Activated CD4-positive, alpha-beta T cell treated with anti-CD3 and anti-CD28 coated beads, Interleukin-2, amount 50 U/mL, for 4 hours (primary cell): ENCODE measurements at places on chromosomes 6 and 20.
A peak's percentile ranks its signal among the peaks of the same experiment; 100 is the strongest.

DNA sequence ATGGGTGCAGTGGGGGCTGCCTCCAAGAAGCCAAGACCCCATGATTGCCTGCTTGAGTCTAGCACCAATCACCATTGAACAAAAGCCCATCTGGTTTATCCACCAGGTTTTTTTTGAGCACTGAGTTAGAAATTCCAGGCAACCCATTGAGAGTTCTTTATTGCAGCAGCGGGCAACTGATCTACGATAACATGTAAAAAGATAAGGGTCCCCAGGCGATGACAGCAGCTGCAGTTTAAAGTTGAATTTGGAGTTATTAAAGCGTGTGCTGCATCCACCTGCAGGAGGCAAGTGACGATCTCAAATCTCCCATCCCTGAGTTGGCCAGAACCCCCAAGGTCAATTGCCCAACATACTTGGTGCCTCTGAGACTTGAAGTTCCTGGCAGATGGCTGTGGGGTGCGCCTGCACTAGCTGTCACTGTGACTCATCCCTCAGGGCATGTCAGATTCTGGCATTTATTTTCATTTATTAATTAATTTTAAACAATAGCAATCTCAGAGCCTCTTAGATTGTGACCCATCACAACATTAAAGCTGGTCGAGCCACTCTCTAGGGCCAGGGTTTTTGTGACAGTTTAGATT is 290.4 kb upstream of the SULF2 start:
- DNase-seq, result no peak

GRCh38 chr20:58613061-58613854 is 37.8 kb upstream of the STX16 start:
- no peak for DNase-seq

- DNase-seq, result no peak
These were observed 70.5 kb upstream of the MAP3K4 start for GRCh38 chr6:160921095-160921494.

DNA sequence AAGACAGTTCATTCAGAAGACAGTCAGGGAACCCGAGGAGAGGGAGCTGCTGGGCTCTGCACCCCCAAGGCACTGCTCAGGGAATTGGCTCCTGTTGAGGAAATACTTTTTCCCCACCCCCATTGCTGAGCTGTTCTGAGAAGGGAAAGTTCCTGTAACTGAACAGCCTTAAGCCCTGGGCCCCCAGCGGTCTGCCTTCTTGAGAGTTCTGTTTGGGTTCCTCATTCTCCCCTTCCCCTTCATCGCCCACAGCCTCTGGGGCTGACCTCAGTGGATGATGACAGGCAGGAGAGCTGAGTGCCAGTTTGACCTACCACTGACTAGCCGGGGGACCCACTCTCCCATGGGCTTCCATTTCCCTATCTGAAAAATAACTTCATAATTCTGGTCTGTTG is 10.7 kb downstream of the HCK start:
- DNase-seq, result no peak

DNA sequence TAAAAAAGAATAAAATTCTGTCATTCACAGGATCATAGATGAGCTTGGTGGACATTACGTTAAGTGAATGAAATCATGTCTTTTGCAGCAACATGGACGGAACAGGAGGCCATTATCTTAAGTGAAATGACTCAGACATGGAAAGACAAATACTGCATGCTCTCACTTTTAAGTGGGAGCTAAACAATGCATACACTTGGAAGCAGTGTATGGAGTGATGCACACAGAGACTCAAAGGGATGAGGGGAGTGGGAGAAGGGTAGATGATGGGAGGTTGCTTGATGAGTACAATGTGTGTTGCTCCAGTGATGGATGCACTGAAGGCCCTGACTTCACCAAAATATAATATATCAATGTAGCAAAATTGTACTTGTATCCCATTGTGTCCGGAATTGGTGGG is 293.4 kb downstream of the CD109 start:
- DNase-seq, result no peak

DNA sequence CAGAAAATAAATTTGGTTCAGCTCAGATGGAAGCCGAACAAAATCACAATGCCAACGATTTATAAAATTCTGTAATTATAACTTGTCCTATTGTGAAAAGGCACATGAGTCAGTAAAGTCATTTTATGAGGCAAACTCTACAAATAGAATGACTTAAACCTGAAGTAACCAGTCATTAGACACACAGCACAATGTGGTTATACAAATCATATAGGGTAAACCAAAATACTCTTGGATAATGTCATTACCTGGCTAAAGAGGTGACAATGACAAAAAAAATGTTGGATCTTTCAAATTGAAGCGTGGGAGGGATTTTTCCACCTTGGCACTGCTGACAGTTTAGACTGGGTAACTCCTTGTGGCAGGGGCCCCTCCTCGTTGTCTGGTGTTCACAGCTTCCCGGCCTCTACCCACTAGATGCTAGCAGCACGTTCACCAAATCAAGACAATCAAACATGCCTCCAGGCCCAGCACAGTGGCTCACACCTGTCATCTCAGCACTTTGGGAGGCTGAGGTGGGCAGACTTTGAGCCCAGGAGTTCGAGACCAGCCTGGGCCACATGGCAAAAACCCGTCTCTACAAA is 5.0 kb downstream of the ANKRD60 start:
- no peak for DNase-seq

GRCh38 chr6:144647971-144648651 is 363.0 kb downstream of the UTRN start:
- no peak for DNase-seq

DNA sequence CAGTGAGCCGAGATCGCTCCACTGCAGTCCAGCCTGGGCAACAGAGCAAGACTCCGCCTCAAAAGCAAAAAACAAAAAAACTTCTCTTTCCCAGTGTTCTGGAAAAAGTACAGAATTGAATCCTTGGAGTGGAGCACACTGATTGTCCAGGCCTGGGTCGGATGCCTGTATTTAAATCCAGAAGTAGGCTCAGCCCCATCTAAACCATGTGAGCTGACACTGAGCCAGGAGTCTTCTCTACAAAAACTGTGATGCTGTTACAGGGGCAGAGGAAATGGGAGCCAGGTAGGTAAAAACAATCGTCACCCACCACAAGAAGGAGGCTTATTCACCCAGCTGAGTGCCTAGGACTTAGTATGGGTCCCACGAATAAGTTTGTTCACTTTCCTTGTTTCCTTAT is 43.0 kb upstream of the PTPN1 start:
- DNase-seq, result no peak

- no peak for DNase-seq
These were observed 518.5 kb downstream of the CD83 start for GRCh38 chr6:14635934-14636591.

DNA sequence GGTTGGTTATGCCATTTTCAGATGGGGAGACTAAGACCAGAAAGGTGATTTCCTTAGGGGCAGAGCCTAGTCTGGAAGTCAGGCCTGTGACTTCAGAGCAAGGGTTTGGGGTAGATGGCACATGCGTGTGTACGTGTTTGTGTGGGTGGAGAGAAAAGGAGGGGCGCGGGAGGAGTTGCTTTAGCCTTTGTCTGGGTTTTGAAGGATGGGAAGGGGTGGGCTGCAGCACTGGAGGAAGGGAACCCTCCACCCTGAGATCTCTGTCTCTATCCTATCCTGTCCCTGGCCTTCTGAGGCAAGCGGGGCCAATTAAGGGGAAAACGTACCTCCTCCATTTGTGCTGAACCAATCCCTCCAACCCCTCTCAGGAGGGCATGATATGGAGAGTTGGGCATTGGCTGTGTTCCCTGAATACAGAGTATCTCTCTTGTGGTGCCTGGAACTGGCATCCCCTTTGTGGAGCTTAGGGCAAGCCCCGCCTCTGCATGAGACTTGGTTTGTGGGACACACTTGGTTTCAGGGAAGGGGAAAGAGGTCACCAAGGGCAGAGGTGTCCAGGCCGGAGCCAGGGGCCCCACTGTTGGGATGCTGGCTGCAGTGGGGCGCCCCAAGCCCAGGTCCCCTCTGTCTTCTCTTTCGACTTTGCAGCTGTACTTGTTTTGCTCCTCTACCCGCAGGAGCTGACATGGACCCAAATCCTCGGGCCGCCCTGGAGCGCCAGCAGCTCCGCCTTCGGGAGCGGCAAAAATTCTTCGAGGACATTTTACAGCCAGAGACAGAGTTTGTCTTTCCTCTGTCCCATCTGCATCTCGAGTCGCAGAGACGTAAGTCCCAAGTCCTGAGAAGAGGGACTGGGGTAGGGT is at the start of gene DBNDD2:
TSS of gene DBNDD2 (plus strand) at position 507 of the 863 bp plus-strand sequence. CDS start at position 686, 179 bp downstream.
- peak; percentile 28 for DNase-seq

DNA sequence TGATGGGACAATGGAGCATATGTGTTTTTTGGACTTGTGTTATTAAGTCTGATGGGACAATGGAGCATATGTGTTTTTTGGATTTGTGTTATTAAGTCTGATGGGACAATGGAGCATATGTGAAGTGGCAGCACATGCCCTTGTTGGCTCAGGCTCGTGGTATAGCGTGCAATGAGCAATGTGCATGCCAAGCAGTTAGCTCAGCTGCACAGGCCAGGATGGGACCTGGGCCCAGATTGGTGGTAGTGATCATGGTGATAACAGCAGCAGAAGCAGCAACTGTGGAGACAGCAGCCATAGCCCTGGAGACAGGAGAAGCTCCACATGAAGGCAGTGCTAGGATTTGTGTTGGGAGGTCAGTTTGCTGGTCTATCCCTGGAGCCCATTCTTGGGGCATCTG is 61.1 kb downstream of the IL20RA start:
- DNase-seq, result no peak

DNA sequence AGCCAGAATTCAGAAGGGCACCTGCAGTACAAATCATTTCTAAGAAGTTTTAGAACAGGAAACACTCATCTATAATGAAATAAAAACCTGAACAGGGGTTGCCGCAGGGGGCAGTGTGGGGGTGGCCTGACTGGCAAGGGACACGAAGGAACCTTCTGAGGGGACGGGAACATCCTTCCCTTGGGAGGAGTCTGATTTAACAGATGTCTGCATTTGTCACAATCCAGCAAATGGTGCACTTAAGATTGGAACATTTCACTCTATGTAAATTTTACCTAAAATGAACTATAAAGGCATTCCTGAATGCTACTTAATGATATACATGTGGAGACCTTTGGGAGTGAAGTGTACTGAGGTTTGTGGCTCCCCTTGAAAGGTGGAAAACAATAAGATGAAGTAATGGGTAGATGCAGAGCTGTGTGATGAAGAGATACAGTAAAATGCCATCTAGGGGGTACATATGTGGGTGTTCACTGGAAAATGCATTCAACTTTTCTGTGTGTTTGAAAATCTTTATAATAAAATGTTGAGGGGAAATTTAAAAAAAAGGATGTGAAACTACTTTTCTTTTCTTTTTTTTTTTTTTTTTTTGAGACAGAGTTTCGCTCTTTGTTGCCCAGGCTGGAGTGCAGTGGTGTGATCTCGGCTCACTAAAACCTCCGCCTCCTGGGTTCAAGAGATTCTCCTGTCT is 89.5 kb downstream of the SNX5 start:
- DNase-seq, result no peak

GRCh38 chr20:19817017-19817416 is 59.0 kb downstream of the RIN2 start:
- no peak for DNase-seq

DNA sequence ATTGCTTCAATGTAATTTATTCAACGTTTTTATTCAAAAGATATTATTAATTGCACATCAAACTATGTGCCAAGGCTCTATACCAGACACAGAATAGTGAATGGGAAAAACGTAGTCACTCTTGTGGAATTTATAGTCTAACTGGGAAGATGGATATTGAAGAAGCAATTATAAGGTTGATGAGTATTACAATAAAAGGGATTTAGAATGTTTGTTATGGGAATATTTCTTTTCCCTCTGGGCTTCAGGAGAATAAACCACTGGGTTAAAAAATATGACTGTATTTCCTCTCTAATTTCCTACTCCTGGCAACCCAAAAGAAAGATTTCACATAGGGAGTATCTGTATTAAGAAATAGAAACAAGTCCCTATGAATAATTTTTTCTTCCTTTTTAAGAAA is 25.1 kb upstream of the UTRN start:
- DNase-seq, result no peak

DNA sequence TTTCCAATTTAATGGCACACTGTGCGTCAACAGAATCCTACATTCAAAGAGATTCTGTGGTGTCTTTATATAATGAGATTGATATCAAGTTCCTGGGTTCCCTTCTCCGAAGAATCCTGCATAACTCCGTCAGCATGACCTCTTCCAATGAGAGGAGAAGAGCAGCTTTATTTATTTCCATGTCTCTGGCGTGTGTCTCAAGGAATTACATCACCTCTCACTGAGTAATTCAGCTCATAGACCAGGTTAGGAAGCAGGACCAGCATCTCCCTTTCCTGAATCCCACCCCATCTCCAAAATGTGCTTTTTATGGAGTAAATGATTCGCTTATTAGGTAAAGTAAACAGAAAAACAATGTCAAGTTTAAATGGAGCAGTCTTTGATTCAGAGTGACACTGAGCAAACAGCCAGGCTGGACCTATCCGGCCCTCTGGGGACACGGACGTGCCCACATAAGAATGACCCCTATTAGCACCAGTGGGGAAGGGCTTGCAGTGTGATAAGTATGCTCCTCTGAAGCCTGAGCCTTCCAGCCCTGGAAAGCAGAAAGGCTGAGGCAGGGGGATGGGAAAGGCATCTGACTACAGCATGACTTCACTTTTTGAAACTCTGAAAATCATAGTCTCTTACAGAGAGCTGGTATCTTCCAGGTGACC is 165.2 kb downstream of the CLIC5 start:
- no peak for DNase-seq

DNA sequence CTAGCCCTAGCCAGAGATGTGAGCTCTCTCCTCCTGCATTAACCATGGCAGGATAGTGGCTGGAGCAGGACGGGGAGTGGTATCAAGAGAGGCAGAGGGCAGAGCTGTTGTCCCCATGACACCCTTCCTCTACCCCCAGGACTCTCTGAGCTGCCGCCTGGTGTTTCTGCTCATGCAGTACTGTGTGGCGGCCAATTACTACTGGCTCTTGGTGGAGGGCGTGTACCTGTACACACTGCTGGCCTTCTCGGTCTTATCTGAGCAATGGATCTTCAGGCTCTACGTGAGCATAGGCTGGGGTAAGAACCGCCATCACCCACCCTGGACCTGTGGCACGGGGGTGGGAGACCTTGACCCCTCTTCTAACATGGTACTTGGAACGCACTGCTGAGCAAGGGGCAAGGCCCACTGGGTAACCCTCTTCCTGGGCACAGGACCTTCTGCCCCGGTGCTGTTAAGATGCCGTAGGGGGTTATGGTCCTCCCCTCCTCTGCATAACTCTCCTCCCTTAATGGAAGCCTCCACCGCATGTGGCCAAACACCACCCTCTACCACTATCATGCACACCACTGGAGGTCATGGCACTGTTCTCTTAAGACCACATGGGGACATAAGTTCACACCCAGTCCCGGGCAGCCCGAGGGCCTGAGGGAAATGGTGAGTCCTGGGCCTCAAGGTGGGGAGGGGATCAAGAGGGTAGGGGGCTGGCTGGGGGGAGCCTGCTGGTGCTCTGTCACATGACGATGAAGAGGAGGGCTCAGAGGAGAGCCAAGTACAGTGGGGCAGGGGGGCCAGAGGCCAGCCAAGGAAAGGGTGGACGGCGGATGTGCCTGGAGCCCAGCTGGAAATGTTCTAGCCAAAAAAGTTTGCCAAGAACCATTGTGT is 25.1 kb downstream of the GLP1R start:
- no peak for DNase-seq
